Activated CD8-positive, alpha-beta T cell treated with anti-CD3 and anti-CD28 coated beads for 36 hours (primary cell): ENCODE measurements at places on chromosomes 5 and 9. TPM values are rescaled to one million over a fixed set of nuclear protein-coding genes. Genes with fewer than 3 reads are reported as not detected.

Gene GABBR2
- total RNA-seq, result not detected

GRCh38 chr9:121976751-121977150 lies 116.4 kb downstream of the TTLL11 start:
- DNase-seq, result no peak

- DNase-seq, result no peak
Measured at GRCh38 chr9:122159925-122160246, 178 bp downstream of the MORN5 start.

- no peak for DNase-seq
Measured at GRCh38 chr5:98957307-98957706, 28.5 kb upstream of the CHD1 start.

Gene CDC20B
- total RNA-seq, result not detected

GRCh38 chr9:134293031-134293521 lies 33.2 kb upstream of the RXRA start:
- no peak for DNase-seq
